ENCODE measurements at places on chromosomes 4 and X. TPM values are rescaled to one million over a fixed set of nuclear protein-coding genes. Genes with fewer than 3 reads are reported as not detected.

Gene NKX3-2
- not detected for total RNA-seq

Gene SLC9B1
- 3.6 TPM for total RNA-seq

DNA sequence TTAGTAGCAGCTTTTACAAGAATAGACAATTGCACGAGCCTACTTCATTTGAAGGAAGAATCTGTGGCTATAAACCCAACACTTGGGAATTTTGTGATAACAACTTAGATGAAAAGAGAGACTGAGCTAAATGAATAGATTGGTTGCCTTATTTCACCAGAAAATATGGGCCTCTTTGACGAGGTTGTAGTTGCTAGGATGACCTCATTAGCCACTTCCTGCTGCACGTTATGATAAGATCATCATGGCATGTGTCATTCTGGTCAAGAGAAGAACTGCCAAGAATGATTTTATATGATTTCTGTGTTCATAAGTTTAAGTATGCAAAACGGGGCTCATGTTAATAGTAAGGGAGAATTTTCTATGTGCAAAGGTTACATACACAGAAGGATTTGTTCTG is 321.9 kb upstream of the GIMD1 start:
- DNase-seq: no peak

DNA sequence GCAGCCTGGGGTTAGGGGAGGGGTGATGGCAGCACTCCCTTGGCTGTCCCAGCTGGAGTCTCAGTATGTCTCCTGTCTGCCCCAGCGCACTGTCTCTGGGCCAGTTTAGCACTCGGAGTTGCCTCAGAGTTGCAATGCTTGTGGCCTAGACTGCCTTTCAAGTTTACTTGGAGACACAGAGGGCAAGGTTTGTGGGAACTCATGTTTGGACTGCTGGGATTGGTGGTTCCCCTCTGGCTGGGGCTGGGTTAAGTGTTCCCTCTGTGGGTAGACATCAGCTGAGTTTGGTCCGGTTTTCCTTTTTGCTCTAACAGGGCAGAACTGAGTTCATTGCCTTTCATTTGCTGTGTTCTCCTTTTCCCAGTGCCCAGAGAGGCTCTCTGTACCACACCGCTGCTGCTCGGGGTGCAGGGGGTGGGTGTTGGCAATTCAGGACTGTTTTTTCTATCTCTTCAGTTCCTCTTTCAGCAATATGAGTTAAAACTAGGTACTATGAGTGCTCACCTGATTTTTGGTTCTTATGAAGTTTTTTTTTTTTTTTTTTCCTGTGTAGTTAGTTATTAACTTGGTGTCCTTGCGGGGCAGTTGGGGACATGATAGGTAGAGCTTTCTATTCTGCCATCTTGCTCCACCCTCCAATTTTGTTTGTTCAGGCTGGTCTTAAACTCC is 17.2 kb downstream of the RAB33B start:
- no peak for DNase-seq

DNA sequence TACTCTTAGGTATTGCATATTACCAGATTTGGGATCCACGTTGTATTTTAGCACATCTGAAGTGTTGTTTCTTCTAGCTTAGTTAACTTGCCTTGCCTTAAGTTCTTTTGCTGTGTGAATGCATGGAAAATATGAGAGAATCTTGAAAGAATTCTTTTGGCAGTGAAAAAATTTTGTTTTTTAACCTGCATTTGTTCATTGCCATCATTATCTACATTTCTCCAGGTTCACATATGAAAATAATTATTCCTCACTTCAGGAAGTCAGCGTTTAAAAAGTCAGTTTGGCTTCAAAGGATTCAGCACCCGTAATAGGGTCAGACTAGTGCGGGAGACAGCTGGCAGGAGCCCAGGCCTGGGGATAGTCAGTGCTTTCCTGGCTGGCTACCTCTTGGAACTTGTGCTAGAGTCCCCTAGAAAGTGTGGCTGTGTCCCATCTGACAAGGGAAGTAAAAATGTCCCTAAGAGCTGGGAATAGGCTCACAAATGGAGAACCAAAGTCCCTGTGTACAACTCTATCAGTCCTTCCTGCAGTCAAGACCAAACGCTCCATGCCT is 251.9 kb upstream of the KLF3 start:
- no peak for DNase-seq

DNA sequence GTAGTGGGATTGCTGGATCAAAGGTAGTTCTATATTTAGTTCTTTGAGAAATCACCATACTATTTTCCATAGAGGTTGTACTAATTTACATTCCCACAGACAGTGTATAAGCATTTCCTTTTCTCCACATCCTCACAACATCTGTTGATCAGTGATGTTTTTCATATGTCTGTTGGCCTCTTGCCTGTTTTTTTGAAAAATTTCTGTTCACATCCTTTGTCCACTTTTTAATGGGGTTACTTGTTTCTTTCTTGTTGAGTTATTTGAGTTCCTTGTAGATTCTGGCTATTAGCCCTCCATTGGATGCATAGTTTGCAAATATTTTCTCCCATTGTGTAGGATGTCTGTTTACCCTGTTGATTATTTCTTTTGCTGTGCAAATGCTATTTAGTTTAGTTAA is 72.6 kb downstream of the STOX2 start:
- no peak for DNase-seq

DNA sequence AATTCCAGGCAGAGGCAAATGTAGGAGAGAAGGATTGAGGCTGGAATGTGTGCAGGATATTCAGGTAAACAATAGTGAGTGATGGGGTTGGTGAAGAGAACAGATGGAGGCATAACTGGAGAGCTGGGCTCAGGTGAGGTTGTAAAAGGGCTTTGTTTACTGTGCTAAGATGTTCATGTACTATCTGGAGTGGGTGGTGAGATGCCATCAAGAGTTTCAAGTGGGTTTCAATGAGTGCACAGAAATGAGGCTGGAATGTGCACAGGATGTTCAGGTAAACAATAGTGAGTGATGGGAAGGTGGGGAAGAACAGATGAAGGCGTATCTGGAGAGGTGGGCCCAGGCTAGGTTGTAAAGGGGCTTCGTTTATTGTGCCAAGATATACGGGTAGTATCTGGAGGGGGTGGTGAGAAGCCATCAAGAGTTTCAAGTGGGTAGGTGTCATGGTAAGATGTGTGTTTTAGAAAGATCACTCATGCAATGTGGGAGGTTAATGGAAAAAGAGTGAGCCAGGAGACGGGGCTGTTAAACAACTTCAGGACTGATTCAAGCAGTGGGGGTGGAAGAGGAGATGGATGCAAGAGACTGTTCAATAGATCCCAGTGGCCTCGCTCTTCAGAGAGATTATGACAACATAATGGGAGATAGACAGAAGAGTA is 25.4 kb upstream of the NMU start:
- DNase-seq: no peak
